ENCODE measurements at places on chromosomes 4 and X. TPM values are rescaled to one million over a fixed set of nuclear protein-coding genes. Genes with fewer than 3 reads are reported as not detected.

DNA sequence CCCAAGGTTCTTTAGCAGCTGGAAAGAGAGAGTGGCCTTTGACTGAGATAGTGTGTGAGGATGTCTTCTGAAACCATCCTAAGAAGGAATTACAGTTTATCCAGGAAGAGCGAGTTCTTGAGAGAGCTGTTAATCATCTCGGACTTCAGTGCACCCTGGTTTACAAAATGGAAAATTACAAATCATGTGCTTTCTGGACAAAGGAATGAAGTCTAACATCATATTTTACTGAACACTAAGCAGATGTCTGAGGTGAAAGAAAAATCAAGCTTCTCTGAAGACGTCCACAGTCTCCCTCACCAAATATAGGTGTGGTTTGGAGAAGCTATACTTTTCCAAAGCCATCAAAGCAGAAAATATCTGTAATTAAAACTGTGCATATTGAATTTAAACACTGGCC is 30.8 kb upstream of the CYP2U1 start:
- DNase-seq = no peak

DNA sequence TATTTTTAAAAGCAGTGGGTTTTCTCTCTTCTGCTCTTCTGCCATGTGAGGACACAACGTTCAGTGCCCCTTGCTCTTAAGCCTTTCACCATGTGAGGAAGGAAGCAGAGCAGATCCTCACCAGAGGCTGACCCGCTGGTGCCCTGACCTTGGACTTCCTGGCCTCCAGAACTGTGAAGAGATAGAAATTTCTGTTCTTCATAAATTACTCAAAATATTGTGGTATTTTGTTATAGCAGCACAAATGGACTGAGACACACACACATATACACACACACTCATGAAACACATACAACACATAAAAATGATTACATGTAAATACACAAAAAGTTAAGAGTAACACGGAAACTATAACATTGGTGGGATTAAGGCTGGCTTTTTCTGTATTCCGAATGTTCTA is 244.8 kb upstream of the NOCT start:
- DNase-seq = no peak

GRCh38 chrX:143934542-143934941 is 50.7 kb downstream of the UBE2NL start:
- DNase-seq = peak; percentile 0

GRCh38 chr4:24321616-24322015 is 262.7 kb downstream of the DHX15 start:
- no peak for DNase-seq

- DNase-seq = peak; percentile 36
Observed at GRCh38 chrX:21479695-21480270, 105.6 kb downstream of the CNKSR2 start.

Gene SSX4B
- polyA plus RNA-seq = not detected

- DNase-seq = no peak
Observed at GRCh38 chr4:24024605-24025004, 134.8 kb upstream of the PPARGC1A start.

DNA sequence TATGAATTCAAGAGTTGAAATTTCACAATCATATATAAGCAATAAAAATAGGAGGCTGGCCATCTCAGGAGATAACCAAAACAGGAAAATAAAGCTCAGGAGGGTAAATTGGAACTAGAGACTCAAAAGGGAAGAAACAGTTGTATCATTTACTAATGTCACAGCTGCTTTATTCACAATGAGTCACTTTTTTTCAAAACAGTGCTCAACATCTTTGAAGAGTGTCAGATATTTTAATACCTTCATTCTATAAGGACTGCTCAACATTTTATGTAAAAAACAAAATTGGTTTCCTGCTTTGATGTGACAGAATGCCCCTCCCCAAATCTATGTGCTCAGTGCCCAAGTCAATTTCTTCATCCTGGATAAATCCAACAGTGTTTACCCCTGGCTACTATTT is 97.7 kb downstream of the DDX60 start:
- DNase-seq = no peak

GRCh38 chr4:78478523-78478922 is 73.0 kb upstream of the ANXA3 start:
- DNase-seq = no peak

Gene SH2D1A
- polyA plus RNA-seq = not detected

- no peak for DNase-seq
Observed at GRCh38 chr4:22643952-22644351, 48.8 kb upstream of the GBA3 start.

GRCh38 chrX:153635788-153636668 is 11.0 kb upstream of the DUSP9 start:
- no peak for DNase-seq

GRCh38 chr4:22093126-22093525 is 144.6 kb upstream of the KCNIP4 start:
- DNase-seq = no peak

DNA sequence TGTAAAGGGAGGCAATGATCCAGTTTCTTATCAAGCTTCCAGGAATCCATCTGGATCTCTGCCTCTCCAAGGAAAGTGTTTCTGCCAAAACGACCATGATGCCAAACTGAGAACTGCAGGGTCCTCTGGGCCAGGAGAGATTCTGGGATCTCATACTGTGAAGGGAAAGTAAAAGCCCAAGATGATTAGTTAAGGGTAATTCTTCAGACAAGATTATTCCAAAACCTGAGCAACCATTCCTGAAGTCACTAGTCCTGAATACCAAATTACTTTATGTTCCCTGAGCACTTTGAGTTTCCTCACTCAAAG is 42.0 kb downstream of the SRPX2 start:
- no peak for DNase-seq

DNA sequence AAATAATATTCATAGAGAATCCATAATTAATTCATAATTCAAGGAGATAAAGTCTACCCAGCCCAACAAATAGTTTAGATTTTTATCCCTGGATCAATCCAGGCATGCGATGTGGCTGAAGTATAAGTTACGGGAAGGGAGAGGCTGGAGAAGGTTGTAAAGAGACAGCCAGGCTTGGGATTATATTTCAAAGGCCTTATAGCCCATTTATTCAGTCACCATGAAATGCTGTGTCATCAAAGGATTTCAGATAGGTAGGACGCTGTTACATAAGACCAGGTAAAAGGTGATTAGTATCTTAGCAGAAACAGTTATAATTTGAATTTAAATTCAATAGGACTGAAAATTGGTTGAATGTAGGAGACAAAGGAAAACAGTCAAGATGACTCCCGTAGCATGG is 73.0 kb upstream of the NFKB1 start:
- DNase-seq = no peak

- DNase-seq = no peak
Observed at GRCh38 chr4:94338681-94339351, 3.8 kb downstream of the HPGDS start.

GRCh38 chrX:109357706-109358105 is 124.2 kb downstream of the GUCY2F start:
- no peak for DNase-seq

Gene DNAJB14
- polyA plus RNA-seq = 21.3 TPM

Gene NLGN3
- 3.3 TPM for polyA plus RNA-seq

Gene PDCL2
- not detected for polyA plus RNA-seq

GRCh38 chr4:16109256-16109655 is 25.4 kb upstream of the PROM1 start:
- no peak for DNase-seq

Gene RPL10
- polyA plus RNA-seq = 2,999 TPM

- DNase-seq = no peak
Observed at GRCh38 chr4:101114936-101115372, 232.4 kb downstream of the PPP3CA start.

Gene EDNRA
- 38.5 TPM for polyA plus RNA-seq

DNA sequence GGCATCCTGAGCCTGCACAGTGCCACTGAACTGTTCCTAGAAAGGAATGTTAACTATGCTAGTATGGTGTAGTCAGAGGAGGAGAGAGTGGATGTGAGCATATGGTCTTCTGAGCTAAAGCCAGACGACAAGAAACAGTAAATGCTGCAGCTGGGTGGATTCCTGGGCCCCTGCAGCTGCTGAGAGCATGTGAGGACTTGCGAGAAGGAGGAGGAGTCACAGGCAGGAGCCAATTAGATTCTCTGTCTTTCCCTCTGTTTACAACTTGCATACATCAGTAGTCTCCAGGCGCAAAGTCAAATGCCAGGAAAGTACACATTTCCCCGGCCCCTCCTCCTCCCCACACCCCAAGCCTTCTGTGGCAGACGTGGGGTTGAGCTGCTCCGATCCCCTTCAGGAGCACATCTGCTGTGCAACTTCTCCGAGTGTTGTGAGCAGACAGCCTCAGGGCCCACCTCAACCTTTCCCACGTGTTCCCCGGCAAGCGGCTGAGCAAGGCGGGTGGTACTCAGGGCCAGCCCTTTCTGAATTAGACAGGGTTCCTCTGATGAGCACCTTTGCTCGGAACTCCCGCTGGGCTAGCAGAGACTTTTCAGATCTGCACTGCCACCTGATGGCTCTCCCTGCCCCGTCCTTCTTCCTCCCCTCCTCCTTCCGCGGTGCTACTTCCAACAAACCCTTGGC is 108.7 kb upstream of the ATP6AP2 start:
- peak; percentile 77 for DNase-seq

Gene TASL
- polyA plus RNA-seq = 0.23 TPM

GRCh38 chr4:177671845-177672244 is 229.6 kb upstream of the AGA start:
- DNase-seq = no peak

DNA sequence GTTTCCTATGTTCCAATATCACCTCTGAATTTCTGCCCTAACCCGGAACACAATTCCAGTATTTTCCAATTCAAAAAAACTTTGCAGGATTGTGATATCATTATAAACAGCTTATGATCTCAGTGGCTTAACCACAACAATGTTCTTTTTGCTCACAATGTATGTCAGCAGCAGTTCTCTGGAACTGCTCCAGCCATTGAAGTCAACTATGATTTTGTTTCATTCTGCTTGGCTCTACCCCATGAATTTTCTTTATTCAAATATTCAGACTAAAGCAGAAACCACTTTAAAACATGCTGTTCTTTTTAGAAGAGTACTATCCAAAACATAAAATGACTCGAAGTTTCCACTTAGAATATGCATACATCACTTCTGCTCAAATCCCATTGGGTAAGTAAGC is 1611.1 kb downstream of the ARAP2 start:
- DNase-seq = peak; percentile 2

GRCh38 chr4:185307136-185307950 is 88.4 kb downstream of the LRP2BP start:
- DNase-seq = no peak

DNA sequence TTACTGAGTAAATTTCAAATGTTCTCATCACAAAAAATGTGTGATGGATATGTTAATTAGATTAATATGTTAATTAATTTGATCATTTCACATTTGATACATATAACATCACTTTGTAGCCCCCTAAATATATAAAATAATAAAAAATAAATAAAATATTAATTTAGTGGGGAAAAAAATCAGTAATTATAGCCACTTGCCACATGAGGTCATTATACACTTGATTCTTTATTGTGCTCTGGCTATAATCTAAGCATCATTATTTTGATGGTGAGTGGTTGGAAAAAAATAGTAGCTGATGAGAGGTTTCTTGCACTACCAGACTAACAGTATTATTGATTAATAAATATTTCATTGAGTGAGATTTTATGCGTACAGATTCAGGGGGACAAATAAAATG is 57.4 kb downstream of the DCK start:
- no peak for DNase-seq

- DNase-seq = no peak
Observed at GRCh38 chr4:15586066-15586465, 69.1 kb downstream of the FBXL5 start.

DNA sequence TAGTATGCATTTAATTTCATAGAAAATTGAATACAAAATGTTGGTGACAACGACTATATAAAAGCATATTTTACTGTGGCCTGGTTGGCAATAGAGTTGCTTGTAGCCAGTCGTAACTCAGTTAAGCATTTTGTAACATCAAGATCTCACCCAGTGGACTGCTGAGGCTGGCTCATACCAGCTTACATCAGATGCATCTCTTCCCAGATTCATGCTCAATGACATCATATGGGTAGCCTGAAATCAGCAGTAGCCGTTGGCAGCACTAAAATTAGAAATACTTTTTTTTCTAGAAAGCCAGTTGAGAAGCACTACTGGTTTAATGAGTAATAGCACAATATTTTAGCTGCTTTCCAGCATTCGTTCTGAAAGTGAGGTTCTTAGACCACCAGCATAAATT is 341.2 kb downstream of the TECRL start:
- DNase-seq = no peak

- DNase-seq = no peak
Observed at GRCh38 chr4:71156616-71157015, 163.2 kb downstream of the DCK start.

Gene DUSP21
- not detected for polyA plus RNA-seq

Gene LIAS
- 28.6 TPM for polyA plus RNA-seq

- DNase-seq = peak; percentile 16
Observed at GRCh38 chrX:71366674-71367256, 608 bp downstream of the TAF1 start.

DNA sequence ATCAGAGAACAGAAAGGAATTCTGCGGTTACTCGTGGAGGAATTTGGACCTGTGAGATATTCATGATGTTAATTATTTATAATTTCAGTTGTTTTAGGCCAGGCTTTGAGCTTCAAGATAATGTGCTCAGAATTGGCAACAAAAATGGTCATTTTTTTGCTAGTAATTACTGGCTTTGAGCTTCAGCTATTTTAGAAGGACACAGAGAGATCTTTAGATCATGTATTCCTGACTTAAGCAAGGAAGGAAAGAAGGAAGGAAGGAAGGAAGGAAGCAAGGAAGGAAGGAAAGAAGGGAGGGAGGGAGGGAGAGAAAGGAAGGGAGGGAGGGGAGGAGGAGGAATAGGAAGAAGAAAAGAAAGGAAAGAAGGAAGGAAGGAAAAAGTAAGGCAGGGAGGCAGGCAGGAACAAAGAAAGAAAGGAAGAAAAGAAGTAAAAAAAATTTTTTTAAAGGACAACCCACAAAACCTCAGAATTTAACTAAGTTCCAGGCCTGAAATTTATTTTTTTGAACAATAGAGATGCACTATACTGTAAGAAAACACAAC is 277.9 kb upstream of the KLF3 start:
- DNase-seq = no peak

DNA sequence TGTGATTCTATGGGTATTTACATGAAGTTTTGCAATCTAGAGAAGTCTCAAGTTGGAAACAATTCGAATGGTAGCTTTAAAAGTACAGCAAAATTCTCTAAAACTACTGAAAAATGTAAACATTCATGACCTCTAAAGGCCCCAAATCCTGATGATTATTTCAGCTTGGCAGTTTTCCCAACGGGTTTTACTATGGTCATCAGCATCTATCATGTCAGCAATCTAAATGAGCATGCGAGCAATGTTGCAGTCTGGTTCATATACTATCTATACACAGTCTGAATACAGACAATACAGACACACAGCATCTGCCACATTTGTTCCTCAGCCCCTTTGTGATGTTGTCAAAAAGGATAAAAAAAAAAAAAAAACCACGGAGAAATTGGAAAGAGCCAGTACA is 790.3 kb upstream of the HTR2C start:
- DNase-seq = no peak

GRCh38 chr4:35939751-35940150 is 304.6 kb downstream of the ARAP2 start:
- DNase-seq = no peak

Gene FGF13
- polyA plus RNA-seq = not detected

Gene TRAPPC11
- 22.4 TPM for polyA plus RNA-seq
